Tongue (tissue), 3 donors: ENCODE measurements at places on chromosomes 12 and 14.

GRCh38 chr12:78560633-78561032, 303.9 kb upstream of the SYT1 start:
- no peak for DNase-seq

- DNase-seq, result no peak
Measured at GRCh38 chr12:28750946-28751685, 398.0 kb upstream of the FAR2 start.

GRCh38 chr14:73746520-73747378, 32.6 kb upstream of the PNMA1 start:
- DNase-seq, result no peak

DNA sequence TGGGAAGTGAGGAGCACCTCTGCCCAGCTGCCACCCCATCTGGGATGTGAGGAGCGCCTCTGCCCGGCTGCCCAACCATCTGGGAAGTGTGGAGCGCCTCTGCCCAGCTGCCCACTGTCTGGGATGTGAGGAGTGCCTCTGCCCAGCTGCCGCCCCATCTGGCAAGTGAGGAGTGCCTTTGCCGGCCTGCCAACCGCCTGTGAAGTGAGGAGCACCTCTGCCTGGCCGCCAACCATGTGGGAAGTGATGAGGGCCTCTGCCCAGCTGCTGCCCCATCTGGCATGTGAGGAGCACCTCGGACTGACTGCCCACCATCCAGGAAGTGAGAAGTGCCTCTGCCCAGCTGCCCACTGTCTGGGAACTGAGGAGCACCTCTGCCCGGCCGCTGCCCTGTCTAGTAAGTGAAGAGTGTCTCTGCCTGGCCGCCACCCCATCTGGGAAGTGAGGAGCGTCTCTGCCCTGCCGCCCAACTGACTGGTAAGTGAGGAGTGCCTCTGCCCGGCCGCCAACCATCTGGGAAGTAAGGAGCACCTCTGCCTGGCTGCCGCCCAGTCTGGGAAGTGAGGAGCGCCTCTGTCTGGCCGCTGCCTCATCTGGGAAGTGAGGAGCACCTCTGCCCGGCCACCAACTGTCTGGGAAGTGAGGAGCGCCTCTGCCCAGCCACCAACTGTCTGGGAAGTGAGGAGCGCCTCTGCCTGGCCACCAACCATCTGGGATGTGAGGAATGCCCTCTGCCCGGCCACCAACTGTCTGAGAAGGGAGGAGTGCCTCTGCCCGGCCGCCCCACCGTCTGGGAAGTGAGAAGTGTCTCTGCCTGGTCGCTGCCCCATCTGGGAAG, 22.6 kb downstream of the FAR2 start:
- DNase-seq, result no peak

DNA sequence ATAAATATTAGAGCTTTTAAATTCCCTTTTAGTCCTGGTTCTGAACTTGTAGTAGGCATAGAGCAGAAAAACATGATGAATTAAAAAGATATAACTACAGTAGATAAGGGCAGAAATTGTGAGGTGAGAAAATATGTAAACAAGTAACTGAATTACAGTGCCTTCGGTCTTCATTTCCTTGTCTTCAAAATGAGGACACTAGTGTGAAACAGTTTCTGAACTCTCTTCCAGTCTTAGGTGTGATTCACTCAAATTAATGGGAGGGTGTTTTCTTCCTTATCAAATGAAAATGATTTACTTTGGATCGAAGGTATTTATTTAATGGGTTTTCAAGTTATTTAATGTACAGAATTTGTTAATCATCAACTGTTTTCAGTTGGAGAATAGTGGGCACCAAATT, 1.5 kb downstream of the FGD4 start:
- no peak for DNase-seq

DNA sequence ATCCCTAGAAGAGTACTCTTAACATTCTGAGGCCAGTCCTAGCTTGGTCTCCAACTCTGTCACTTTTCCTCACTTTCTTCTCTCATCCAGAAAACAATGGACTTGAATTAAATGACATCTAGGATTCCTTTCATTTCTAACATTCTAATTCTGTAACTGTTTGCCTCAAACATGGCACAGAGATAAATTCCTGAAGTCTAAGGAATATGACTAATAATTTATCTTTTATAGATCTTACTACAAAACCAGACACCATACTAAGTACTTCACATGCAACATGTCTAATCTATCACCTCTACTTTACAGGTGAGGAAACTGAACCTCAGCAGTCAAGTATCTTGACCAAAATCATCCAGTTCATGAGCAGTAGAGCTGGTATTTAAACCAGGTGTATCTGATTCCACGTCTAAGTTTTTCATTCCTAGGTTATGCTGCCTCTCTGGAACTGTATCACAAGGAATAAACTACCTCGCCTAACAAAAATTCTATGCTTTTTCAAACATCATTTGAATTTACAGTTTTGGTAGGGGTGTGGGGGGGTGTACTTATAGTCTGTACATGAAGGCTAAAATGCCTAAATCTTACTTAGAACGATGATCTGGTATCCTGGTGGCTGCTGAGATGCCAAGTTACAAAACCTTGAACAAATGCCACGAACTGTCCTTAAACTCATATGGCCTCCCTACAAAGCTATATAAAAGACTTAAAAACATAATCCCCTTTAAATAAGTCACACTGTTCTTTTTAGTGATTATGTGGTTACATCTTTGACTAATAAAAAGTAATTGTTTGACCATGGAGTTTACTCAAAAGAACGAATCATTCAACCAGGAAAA, 41.6 kb downstream of the ATXN2 start:
- no peak for DNase-seq
